ENCODE measurements at places on chromosomes 13 and 19.
A peak's percentile ranks its signal among the peaks of the same experiment; 100 is the strongest.

DNA sequence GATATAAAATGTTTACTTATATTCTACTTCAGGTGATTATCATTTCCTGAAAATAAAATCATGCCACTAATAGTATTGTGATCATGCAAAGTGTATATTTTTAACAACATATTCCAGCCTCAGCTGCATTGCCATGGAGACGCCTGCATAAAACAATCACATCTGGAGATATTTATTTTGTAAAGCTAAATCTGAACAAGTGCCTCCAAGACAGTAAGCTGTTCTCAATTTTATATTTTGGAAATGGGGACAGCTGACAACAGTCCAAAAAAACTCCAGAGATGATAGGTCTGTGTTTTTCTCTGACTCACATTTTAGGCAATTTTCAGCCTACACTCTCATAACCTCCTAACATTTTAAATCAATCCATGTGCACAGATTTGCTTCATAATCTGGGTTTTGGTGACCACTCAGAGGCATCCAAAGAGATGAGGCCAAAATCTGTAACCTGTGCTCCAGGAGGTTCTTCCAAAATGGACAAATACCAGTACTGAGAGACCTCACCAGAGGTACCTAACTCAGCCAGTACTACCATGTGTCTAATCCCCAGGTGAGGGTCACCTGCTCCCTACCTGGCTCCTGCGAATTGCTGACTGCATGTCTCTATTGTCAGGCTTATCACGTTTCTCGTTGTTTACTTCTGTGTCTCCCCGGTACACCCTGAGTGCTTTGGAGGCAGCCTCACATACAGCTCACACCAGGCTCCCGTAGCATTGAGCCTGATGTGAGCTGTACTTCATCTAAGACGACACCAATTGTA lies 62.7 kb downstream of the COL4A1 start:
- no peak for DNase-seq

DNA sequence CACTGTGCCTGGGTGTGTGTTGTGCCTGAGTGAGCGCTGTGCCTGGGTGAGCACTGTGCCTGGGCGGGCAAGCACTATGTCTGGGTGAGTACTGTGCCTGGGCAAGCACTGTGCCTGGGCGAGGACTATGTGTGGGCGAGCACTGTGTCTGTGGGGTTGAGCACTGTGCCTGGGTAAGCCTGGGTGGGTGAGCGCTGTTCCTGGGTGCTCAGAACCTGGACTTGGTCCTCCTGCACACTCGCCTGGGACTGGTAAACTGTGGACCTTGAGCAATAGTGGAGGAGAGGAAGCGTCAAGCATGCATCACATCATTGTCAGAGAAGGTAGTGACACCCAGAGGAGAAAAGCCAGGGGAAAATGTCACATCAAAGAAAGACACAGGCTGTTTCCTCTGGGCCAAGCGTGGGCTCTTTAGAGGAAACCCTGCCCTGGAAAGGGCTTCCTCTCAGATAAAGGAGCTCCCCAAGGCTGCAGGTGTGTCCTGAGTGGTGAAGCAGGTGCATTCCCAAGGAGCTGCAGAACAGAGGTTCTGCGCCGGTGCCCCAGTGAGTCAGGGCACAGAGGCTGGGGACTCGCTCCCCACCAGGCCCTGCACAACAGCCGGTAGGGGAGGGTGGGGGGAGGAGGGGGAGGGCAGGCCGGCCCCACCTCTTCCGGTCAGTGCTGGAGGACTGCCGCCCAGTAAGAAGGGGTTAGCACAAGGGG lies 141.2 kb downstream of the TEX29 start:
- DNase-seq: no peak

DNA sequence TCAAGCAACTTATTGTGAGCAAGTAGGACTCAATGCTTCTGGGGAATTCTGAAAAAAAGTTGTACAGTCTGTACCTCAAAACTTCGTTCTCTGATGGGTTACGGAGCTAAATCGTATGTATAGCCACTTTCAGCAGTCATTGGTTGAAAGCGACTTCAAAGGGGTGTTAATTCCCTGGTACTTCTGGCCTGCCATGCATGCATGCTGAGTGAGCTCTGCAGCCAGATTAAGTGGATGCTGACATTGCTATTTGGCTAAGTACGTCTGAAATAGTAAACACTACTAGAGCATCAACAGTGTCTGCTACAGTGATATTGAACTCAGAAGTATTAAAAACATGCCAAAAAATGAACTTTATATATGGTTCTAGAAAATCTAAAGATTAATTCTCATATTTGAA lies 1183.1 kb upstream of the PCDH20 start:
- DNase-seq: no peak

DNA sequence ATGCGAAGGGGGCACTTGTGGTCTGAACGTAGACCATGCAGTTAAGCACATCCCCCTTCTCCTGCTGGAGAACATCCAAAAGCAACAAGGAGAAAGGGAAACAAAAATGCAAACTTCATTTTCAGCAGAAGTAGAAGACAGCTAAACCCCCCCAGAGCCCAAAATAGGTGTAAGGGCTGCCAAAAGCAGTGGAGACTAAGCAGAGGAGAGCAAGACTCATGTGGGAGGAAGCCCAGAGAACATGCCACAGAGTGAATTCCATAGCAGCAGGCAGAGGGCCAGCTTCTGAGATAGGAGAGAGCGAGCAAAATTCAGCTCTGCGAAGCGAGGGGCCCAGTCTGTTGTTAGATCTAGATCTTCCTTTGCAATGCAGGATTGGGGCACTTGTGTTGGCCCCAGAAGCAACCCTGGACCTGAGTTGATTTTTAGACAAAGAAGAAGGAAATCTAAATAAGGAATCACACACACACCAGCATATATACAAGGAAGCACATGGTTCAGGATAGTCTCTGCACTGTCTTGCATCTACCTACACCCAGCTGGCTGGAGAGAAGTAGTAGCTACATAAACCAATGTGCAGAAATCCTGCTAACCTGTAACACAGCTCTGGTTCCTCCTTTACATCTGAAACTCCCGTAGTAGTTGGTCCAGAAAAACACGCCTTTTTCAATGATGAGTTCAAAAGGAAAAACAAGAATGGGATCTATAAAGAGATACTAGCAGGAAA lies 199.6 kb downstream of the SPRY2 start:
- DNase-seq: no peak

- DNase-seq: no peak
Observed at GRCh38 chr19:54389553-54389952, 24.8 kb upstream of the LAIR1 start.

- no peak for DNase-seq
Observed at GRCh38 chr19:33383720-33384292, 10.3 kb downstream of the CEBPG start.

DNA sequence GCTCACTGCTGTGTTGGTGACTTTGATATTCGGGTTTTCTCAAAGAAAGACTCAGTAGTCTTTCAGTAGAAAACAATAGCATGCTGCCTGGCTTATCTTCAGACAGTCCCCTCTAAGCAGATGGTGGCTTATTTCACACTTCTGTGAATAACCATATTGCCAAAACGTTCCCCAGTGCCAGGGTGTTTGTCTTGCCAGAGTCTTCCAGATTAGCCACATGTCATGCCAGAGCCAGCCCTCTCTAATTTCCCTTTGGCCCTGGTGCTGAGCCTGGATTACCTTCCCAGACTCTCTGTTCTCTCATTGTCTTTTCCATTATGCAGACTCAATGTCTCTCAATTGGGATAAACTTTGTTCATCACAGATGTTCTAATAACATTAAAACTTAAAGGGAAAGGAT lies 488.0 kb upstream of the ATXN8OS start:
- no peak for DNase-seq

GRCh38 chr13:52002361-52002760 lies 8.9 kb downstream of the ATP7B start:
- no peak for DNase-seq

DNA sequence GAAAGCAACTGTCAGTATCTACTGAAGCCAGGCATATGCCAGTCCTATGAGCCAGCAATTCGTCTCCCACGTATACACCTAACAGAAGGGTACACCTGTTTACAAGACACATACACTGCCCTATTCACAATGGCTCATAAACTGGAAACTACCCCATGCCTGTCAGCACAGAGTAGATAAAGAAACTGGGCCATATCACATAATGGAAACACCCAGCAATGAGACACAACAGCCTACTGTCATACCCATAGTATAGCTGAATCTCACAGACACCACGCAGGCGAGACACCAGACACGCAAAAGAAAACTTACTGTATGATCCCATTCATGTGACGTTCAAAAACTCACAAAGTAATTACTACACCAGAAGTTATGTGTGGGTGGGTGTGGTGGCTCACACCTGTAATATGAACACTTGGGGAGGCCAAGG lies 15.7 kb downstream of the NOSIP start:
- DNase-seq: no peak

DNA sequence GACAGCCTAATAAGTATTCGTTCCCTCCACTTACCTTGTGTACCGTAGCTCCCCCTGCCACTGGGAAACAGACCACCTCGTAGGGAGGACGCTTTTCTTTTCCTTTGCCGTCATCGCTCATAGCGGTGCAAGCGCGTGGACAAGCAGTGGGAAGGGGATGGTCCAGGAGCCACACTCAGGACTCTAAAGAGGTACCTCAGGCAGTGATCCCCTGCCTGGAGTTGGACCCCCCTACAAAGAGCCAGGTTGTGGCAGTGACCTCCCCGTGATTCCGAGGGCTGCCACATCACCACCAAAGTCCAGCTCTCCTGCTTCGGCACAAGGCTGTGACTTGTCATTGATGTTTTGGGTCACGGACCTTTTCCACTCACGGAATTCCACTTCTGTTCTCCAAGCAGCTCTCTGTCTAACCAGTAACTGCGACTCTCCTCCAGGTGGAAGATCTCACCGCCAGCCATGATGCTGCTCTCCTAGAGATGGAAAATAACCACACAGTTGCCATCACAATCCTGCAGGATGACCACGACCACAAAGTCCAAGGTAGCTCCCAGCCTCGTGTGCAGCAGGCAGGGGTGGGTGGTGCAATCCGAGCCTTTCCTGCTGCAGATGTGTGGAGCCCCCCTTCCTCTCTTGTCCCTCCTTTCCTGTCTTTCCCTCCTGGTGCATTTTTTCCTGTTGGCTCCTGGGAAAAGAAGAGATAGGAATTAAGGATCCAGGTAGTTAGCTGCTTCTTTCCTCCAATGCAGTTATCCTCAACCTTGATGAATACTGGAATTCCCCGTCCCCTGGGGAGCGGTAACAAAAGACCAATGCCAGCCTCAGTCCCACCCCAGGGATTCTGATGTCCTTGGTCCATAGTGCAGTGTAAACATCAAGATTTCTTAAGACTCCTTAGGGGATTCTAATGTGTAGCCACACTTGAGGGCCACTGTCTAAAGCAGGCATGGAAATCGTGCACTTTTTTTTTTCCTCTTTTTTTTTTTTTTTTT lies 107.7 kb downstream of the SLC7A1 start:
- no peak for DNase-seq

DNA sequence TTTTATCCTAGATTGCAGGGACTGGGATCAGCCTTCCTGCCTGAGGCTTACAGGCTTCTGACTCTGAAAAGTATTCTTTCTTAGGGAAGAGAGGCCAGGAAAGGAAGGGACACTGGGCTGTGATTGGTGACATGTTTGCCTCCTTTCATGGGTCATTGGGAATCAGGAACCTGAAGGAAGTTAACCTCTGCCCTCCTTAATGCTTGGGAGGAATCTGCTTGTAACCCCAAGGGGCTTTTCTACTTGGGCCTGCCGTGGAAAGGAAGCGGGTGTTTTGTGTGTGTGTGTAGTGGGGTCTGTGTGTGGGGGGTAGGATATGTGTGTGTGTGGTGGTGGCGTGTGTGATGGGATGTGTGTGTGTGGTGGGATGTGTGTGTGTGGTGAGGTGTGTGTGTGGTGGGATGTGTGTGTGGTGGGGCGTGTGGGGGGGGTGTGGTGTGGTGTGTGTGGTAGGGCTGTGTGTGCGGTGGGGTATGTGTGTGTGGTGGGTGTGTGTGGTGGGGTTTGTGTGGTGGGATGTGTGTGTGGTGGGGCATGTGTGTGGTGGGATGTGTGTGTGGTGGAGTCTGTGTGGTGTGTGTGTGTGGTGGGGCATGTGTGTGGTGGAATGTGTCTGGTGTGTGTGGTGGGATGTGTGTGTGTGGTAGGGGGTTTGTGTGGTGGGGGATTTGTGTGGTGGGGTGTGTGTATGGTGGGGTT lies 41.3 kb upstream of the NPAS1 start:
- no peak for DNase-seq

- DNase-seq: no peak
Observed at GRCh38 chr13:54611390-54611789, 1582.8 kb downstream of the OLFM4 start.

DNA sequence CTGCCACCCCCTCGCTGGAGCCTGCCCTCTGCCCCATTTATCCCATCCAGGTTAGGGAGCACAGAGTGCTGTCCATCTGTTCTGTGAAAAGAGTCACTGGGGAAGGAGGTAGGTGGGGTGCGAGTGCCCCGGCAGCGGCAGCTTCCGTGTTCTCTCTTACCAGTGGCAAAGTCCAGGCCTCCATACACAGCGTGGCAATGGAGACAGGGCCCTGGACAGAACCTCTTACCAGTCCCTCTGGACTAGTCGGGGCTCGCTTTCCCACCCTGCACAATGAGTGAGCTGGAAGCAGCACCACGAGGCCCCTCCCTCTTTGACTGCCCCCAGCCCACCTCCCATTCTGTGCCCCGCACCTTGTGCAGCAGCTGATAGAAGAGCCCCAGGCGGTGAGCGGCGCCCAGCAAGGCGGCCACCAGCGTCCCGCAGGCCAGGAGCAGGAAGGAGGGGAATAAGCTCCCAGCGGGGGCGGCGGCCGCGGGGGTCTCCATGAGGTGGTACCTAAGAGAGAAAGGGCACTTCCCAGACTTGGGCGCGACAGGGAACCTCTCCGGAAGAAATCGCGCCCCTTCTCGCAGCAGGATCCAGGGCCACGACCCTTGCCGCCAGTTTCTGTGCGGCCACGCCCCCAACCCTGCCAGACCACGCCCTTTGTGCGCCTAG lies 17.5 kb downstream of the SYDE1 start:
- peak; percentile 5 for DNase-seq

DNA sequence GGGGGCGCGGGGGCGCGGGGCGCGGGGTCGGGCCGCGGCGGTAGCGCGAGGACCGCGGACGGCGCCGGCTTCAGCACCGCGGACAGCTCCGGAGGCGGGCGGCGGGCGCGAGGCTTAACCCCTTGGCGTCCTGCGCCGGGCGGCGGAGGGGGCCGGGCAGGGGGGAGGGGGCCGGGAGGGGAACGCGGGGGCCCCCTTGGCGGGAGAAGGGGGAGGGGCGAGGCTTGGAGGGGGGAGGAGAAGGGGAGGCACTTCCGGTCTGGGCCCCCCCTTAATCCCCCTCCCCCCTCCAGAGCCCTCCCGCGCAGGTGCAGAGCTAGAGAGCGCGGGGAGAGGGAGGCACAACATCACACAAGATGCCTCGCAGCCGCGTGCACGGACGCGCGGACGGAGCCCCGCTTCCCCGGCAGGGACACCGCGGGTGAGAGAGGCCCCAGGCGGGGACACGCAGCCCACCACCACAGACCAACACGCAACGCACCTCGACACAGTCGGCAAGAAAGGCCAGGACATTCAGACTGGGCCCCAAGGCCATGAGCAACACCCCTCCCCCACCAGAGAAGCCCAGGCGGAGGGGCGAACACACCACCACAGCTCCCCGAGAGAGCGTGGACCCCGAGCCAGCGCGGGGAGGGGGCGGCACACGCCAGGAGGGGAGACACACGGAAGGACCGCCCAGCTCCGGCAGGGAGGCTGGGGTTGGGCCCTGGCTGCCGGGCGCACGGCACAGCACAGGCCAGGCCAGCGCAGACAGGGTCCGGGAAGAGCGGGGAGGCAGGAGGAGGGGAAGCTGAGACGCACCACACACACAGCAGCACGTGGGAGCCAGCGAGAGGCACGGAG lies 24.1 kb downstream of the SHANK1 start:
- no peak for DNase-seq

GRCh38 chr19:49528211-49528771 lies 488 bp downstream of the RCN3 start:
- DNase-seq: no peak

Measured in activated CD4-positive, alpha-beta T cell treated with anti-CD3 and anti-CD28 coated beads, Interleukin-2, amount 50 U/mL, for 16 hours (primary cell).